ENCODE measurements at places on chromosomes 1 and 21.

GRCh38 chr1:204711103-204711946 is 25.8 kb upstream of the LRRN2 start:
- DNase-seq = no peak

DNA sequence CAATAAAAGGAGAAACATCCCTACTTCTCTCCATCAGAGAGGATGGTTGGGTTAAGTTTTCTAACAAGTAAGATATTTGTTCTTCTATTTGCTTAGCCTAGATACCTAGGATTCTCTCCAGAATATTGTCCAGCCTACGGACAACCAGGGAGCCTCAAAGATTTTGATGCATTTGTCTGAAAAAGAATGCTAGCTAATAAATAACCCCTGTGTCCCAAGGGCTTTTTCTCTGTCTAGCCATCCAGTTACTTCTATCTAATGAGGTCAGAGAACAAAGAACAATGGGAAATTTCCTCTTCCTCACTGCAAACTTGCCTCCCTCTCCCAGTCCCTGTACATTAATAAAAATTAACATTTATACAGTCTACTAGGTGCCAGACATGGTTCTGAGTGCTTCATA is 810 bp downstream of the RGS5 start:
- no peak for DNase-seq

- DNase-seq = no peak
These were observed 510.6 kb downstream of the NCAM2 start for GRCh38 chr21:21508859-21509258.

GRCh38 chr1:112735752-112736151 is 20.6 kb upstream of the PPM1J start:
- no peak for DNase-seq

GRCh38 chr1:69657971-69658370 is 90.2 kb downstream of the LRRC7 start:
- no peak for DNase-seq

- DNase-seq = no peak
These were observed 30.8 kb upstream of the TRAPPC10 start for GRCh38 chr21:43981151-43981870.

GRCh38 chr1:186022184-186022583 is 288.0 kb downstream of the HMCN1 start:
- no peak for DNase-seq

GRCh38 chr21:39073063-39073462 is 110.2 kb downstream of the PSMG1 start:
- DNase-seq = no peak

DNA sequence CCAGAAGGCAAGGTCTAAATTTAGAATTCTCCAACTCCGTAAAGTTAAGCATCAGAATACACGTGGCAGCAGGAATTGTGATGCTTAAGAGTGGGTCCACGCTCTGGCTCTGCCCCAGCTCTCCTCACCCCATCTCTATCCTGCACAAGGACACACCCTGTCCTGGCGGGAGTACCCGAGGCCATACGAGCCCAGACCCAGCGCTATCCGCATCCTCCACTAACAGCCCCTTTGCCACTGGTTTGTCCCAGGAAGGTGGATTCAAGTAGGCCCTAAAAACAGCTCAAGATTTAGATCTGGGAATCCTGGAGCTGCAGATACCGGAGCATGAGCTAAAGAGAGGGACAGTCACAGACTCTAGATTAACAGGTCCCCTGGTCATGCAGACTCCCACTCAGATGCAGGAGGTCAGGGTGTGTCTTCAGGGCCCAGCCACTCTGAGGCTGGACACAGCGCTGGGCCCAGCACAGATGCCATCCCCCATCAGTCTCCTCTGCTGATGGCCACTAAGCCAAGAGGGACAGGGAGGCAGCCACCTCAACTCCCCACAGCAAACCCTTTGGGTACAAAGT is 393.3 kb downstream of the NPHP4 start:
- DNase-seq = no peak

GRCh38 chr1:246677842-246678241 is 46.4 kb upstream of the SCCPDH start:
- DNase-seq = no peak

- DNase-seq = no peak
These were observed 237.1 kb downstream of the TM2D1 start for GRCh38 chr1:61487801-61488200.

- DNase-seq = no peak
These were observed 43.0 kb upstream of the IKBKE start for GRCh38 chr1:206427291-206427690.

- no peak for DNase-seq
These were observed 29.7 kb downstream of the MYSM1 start for GRCh38 chr1:58670181-58670580.

DNA sequence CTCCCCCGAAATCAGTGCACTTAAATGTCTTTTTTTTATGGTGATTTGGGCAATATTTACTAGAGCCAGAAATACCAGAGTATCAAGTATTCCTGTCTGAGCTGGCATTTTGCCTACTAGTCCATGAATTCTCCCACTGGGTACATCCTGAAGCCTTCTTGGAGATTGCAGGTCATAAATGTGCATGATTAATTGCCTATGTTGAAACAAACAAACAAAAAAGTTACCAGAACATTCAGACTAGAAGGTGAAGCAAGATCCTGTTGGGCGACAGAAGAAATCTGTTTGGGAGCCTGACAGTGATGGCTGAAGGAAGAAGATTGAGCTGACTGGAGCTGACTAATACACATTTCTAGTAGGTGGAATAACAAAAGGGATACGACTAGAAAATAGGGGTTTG is 127.4 kb upstream of the NRIP1 start:
- no peak for DNase-seq

- DNase-seq = no peak
These were observed 18.8 kb downstream of the KNCN start for GRCh38 chr1:46532498-46533178.

DNA sequence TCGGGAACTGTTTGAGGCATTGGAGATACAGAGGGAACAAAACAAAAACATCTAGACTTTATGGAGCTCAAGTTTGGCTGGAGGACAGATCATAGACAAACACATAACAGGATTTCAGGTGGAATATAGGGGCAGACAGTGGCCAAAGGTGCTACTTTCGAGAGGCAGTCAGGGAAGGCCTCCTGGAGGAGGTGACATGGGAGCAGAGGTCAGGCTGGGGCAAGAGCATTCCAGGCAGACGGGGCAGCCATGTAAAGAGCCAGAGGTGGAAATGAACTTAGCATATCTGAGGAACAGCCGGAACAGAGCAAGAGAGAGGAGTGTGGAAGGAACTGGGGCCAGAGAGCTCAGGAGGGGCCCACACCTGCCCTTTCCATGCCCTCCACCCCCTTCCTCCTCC is 122.3 kb downstream of the DMRTB1 start:
- DNase-seq = no peak

DNA sequence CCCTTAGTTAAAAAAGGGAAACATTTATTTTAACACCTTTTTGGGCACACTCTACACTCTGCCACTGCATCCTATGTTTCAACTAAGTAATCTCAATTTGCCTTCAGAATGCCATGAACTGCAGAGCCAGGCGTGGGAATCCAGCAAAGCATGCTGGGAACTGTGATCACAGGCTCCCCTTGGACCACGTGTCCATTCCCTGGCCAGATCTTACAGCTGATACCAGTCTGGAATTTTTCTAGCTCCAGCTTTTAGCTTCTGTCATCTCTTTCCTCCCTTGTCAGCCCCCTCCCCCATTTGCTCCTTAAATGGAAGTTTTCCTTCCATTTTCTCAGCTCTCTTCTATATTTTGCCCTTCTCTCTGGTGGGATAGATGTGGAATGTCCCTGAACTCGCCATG is 29.4 kb downstream of the RCSD1 start:
- DNase-seq = no peak

DNA sequence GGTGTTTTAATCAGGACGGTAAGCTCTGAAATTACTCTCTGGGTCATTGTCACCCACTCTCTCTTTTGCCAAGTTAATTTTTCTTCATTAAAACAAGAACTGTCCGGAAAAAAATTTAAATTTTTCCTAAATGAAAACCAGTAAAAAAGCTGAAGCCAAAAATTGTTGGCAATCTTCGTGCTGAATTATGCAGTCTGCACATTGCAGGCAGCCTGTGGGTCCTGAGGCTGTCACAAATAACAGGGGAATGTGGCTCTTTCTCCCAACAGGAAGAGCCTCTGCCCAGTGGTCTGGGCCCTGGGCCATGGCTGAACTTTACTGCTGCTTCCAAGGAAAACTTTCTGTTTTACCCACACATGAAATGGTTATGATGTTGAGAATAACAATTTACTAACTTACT is 153.9 kb upstream of the SPAG17 start:
- DNase-seq = no peak

DNA sequence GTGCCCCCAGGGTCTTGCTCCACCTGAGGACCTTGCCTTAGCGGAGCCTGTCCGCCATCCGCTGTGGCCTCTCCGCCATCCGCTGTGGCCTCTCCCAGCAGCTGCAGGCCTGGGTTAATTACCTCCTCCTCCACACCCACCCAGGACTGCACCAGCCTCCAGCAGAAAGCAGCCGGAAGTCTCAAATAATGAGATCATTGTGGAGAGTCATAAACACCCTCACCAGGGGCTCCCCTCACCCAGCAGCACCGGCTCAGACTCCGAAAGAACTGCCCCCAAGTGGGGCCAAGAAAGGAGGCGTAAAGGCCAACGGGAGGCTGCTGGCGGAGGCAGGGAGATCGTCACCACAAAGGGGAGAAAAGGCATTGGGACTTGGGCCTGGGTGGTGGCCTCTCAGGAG is 10.7 kb upstream of the GPR153 start:
- DNase-seq = no peak

GRCh38 chr21:46094401-46095082 is 3.4 kb upstream of the COL6A2 start:
- DNase-seq = no peak

GRCh38 chr1:11860587-11860986 is 1.8 kb upstream of the NPPB start:
- DNase-seq = no peak

DNA sequence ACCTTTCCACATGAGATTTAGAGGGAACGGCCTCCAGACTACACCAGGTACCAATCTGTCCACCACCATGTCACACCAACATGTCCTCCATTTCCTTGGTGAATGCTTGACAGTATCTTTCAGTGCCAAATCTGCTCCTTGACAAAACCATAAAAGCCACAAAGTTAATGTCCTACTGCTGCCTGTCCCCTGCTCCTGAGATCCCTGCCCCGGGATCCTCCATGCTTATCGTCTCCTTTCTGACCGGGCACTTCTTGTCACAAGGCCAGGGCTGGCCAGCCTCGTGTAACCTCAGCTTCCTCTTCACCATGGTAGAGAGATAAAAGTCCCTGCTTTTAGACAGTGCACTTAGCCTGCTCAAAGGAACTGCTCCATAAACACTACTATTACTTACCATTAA is 136.2 kb downstream of the NAV1 start:
- no peak for DNase-seq

DNA sequence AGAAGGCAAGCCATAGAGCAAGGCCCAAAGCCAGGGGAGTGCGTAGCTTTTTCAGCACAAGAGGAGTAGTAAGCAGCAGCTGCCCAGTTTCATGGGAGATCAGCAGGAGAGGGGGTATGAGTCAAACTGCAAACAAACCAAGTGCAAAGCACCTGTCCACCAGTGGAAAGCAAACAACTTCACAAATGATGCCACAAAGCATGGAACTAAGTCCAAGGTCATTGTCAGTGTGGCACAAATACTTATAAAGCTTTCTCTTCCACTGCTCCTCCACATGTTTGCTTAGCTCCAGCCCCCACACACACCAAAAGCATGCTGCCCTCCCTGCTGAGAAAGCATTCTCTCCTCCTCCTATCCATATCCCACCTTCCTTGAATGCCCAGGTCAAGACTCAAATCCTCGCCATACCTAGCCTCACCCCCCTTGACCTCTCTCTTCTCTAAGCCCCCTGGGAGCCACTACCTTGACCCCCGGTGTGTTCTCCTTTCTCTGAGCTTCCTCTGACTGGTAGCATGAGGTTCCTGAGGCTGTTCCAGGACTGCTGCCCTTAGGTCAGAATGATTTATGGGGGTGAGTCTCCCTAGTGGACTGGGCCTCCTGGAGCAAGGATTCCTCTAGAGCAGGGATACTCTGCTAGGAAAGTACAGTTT is 70.4 kb downstream of the DMAP1 start:
- no peak for DNase-seq

GRCh38 chr1:1014799-1015681 is 1.7 kb downstream of the ISG15 start:
- DNase-seq = no peak

- DNase-seq = no peak
These were observed 16.2 kb downstream of the CD247 start for GRCh38 chr1:167502192-167502551.

GRCh38 chr21:15496911-15497310 is 232.9 kb upstream of the USP25 start:
- no peak for DNase-seq

DNA sequence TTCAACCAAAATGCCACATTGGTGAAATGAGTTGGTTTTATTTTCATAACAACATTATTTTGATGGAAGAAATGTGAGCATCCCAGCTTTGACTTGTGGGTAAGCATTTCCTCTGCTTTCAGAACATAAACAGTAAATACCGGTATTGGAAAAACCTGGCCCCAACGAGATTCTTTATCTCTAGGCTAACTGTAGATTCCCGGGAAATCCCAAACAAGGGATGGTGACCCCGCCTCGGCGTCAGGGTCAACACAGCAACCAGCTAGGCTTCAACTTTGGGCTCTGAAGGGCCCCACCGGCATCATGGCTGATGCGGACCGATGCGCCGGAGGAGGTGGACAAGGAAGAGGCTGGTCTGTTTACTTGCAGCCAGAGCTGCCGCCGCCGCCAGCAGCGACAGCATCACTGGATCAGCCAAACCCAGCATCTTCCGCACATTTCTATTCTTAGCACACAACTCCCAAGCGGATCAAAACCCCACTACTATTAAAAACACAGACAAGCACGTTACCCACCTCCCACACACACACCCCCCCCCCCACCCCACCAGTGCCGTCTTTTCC is 1.1 kb downstream of the AKT3 start:
- no peak for DNase-seq

GRCh38 chr1:86503406-86504136 is 34.8 kb downstream of the CLCA1 start:
- DNase-seq = no peak

DNA sequence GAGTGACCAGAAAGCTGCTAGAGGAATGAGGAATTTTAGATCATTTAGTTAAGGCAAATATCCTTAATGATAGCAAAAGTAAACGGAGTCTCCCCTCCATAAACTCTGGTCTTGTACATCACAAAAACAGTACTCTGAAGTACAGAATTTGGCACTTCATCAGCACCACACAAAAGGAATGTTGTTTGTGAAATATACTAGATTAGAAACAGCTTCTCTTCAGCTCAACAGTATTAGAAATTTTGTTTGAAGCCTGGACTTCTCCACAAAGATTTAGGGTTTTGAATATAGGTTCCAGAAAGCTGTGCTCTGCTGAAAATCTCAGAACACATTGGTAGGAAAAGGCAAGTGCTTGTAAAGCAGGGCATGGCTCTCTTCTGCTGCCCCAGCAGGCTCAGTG is 135.1 kb upstream of the PTGFR start:
- DNase-seq = no peak

DNA sequence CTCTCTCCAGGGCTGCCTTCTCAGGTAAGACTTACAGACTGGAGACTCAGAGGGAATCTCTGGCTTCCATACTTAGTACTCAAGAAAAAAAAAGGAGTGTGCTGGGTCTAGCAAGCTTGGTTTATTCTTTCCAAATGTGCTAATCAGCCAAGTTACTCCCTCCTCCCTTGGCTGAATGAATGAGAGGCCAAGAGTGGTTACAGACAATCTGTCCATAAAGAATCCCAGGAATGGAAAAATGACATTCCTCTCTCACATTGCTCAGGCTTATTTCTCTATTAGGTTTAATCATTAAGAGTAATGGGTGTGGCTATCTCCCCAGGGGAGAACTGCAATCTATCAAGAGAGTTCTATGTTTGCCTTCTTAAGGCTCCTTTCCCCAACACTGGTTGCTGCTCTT is 547.3 kb upstream of the PLXNA2 start:
- no peak for DNase-seq

GRCh38 chr1:51679435-51679834 is 62.5 kb downstream of the OSBPL9 start:
- no peak for DNase-seq
